T-helper 22 cell (primary cell): ENCODE measurements at places on chromosomes 16 and 17.

DNA sequence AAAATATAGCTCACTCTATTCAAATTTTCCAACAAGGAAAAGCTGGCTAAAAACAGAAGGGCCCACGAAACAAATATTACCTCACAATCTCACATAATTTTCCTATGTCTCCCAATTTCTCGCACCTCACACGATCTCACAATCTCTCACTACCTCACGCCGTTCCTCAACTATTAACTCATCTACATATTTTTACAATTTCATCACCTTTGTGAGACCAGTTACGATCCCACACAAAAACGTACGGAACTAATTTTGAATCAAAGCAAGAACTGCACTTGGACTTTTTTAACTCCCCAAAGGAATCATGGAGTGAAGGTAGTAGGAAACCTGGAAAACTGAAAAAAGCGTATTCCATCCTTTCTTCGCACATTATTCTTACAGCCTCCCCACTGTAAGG is 1.1 kb downstream of the CBX1 start:
- DNase-seq: no peak

DNA sequence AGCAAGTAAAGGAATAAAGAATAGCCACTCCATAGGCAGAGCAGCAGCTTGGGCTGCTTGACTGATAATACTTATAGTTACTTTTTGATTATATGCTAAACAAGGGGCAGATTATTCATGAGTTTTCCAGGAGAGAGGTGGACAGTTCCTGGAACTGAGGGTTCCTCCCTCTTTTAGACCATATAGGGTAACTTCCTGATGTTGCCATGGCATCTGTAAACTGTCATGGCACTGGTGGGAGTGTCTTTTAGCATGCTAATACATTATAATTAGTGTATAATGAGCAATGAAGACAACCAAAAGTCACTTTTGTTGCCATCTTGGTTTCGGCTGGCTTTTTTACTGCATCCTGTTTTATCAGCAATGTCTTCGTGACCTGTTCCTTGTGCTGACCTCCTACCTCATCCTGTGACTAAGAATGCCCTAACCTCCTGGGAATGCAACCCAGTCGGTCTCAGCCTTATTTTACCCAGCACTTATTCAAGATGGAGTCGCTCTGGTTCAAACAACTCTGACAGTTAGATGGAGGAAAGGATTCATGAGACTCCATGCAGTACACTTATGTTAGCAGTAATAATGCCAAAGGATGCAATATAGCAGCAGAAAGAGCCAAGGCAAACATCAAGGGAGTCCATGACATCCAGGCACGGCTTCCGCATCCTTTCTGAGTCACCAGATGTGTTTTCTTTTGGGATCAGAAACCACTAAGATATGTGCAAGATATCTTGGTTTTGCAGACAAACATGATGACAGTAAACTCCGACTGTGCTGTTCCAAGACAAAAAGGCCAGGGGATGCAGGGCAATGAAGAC is 55.8 kb upstream of the B4GALNT2 start:
- no peak for DNase-seq

GRCh38 chr17:48901241-48901640 is 7.0 kb upstream of the UBE2Z start:
- no peak for DNase-seq

- peak; percentile 0 for DNase-seq
These were observed 1.4 kb upstream of the NBR1 start for GRCh38 chr17:43169561-43170139.

GRCh38 chr17:58991718-58992331 is 114.9 kb downstream of the TRIM37 start:
- no peak for DNase-seq

DNA sequence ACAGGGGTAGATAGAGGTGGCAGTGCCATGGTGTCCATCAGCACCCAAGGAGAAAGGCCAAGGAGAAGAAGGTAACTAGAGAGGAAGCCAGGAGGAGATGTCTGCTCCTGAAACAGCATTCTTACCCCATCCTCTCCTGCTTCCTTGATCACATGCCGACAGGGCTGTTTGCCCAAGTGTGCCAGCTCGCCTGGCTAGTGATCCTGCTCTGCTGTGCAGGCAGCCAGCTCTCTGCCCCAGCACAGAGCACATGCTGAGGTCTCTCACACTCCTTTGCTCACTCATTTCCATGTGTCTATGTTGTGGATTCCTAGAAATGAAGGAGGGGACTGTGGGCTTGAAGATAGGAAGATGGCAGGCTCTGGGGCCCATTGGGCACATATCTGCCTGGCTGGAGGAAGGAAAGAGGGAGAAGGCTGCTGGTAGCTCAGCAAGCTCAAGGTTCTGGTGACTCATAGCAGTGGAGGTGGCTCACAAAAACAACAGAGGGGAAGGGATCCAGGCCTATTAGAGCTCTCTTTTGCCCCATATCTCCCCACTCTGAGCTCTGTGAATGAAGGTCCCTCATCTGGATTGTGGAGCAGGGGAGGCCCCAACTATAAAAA is 54.3 kb downstream of the NEUROD2 start:
- DNase-seq: no peak

DNA sequence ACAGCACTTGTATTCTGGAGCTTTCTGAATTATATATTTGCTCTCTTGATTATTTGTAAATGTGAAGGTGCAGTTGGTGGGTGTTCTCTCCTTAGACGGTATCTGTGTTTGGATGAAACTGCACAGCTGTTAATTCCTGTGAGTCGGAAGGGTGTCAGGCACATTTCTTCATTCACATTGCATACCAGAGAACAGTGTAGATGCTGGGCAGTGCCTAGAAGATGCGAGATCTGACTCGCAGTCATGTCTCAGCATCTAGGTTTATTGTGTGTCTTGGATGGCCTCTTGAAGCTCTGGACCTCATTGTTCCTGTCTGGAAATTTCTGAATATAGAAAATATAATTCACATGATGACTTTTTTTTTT is 61.2 kb downstream of the CLEC16A start:
- DNase-seq: no peak

DNA sequence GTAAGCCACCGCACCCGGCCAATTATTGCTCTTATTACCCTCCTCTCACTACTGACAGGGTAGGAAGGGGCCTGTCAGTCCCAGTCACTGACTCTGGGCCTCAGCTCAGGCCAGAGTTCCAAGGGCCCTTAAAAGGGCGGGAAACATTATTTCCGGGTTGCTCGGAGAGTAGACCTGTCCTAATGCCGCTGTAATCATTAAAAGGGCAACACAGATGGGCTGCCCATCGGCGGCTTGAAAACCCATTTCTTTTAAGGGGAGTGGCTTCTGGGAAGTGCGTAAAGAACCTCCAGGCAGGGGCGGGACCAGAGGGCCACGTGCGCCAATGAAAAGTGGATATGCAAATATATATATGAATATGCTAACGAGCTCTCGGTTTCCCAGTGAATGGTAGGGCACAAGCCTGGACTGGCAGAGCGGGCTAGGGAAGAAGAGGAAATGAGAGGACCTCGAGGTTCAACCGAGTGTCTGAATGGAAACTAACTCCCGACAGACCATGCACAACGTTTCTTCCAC is 26.6 kb downstream of the PIPOX start:
- DNase-seq: no peak

GRCh38 chr17:79968116-79968515 is 67.6 kb downstream of the TBC1D16 start:
- DNase-seq: no peak

- no peak for DNase-seq
These were observed 107.6 kb downstream of the BANP start for GRCh38 chr16:88058817-88059216.

GRCh38 chr16:9497750-9498149 is 406.3 kb downstream of the HAPSTR1 start:
- no peak for DNase-seq

- DNase-seq: no peak
These were observed 90.7 kb upstream of the CREBBP start for GRCh38 chr16:3971261-3971660.

DNA sequence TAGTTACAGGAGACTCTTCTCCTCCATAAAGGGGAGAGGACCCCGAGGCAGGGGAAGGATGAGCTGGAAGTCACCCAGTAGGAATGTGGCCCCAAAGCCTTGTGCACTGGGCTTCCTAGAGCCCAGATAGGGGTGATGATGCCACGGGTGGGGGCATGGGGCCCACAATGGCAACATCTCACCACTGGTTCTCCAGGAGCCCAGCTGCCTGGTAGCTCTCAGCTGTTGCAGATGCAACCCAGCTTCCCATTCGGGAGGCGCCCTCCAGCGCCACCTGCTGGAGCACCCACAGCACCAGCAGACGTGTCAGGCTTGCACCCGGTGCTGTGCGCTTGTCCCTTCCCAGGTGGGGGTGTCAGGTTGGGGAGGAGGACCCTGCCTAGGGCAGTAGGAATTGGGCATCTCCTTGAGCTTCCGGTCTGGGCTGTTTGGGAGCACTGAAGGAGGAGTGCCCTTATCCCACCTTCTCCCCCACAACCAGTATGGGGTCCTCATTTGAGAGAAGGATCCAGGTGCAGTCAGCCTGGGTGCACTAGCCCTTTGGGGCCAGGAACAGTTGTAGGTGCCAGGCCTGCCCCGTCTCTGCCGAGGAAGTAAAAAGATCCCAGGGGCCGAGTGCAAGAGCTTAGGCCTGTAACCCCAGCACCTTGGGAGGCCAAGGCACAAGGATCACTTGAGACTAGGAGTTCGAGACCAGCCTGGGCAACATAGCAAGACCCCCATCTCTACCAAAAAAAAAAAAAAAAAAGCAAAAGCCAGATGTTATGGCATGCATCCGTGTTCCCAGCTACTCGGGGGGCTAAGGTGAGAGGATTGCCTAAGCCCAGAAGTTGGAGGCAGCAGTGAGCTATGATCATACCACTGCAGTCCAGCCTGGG is 14.4 kb downstream of the CDIPT start:
- DNase-seq: peak; percentile 43
